Epithelial cell of esophagus (primary cell): ENCODE measurements at places on chromosomes 6 and 20.

GRCh38 chr6:101080597-101080996, 199.5 kb upstream of the ASCC3 start:
- DNase-seq: peak; percentile 90

GRCh38 chr20:62376112-62377063, 9.3 kb upstream of the LAMA5 start:
- peak; percentile 76 for DNase-seq

DNA sequence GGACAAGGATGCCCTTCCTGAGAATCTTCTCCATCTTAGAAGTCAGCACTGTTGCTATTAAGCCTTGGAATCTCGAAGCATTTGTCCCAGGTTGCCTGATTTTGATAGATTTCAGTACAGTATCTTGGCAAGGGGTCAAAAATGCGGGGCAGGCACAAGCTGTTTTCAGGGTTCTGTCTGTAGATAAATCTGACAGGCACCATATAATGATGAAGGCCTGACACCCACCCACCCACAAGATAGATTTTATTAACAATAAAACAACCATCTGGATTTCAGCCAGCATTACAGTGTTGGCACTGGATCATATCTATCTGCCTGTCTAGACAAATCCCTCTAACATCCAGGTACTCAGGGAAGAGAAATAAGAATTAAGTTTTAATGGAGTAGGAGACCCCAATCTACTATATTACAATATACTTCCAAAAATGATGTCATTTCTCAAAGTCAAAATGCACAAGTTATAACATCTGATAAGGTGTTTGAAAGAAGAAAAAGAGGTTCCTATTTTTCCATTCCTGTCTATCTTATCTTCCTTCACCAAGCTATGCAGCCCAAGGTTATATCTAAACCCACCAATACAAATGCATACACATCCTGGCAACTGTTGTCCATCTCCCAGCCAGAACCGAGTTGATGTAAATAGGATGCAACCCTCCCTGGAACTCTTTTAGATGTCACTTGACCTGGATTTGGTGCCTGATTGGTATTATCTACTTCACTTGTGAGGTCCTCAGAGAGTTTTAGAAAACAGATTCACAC, 10.7 kb downstream of the NEDD9 start:
- DNase-seq: no peak

- no peak for DNase-seq
Observed at GRCh38 chr20:40749985-40750506, 61.0 kb upstream of the MAFB start.

DNA sequence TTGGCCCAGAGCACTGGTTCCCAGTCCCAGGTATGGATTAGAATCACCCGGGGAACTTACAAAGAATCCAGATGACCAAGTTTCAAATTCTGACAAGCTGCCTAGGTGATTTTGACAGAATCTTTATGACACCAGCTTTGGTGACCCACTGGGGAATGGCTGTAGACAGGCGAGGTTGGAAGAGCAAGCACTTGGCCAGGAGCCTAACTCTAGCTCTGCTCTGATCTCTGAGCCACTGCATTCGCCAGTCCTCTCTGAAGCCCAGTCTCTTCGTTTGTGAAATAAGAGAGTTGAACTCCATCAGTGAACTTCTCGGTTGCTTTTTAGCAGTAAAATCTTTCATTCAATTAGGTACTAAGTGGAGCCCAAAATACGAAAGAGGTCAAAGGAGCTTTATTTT, 161.2 kb downstream of the VEGFA start:
- DNase-seq: no peak

DNA sequence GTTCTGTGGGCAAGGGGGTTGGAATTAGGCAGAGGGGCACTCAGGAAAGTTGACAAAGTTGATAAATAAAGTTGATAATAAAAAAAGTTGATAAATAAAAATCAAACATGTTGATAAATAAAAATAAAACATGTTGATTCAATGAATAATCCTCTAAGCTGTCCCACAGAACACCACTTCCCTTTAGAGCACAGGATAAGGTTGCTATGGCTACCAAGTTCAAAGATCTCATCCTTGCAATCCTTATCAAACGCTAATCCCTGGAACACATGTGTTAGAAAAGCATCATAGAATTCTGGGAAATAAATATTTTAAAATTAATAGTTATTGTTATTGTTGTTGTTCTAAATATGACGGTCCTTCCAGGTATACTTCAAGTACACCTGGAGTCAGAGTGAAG, 33.9 kb downstream of the MBOAT1 start:
- no peak for DNase-seq

- peak; percentile 88 for DNase-seq
Observed at GRCh38 chr6:154474648-154475428, 35.6 kb downstream of the CNKSR3 start.
